ENCODE measurements at places on chromosomes 11 and 22.

GRCh38 chr22:20439556-20439927 lies 1.9 kb upstream of the SCARF2 start:
- DNase-seq, result no peak

DNA sequence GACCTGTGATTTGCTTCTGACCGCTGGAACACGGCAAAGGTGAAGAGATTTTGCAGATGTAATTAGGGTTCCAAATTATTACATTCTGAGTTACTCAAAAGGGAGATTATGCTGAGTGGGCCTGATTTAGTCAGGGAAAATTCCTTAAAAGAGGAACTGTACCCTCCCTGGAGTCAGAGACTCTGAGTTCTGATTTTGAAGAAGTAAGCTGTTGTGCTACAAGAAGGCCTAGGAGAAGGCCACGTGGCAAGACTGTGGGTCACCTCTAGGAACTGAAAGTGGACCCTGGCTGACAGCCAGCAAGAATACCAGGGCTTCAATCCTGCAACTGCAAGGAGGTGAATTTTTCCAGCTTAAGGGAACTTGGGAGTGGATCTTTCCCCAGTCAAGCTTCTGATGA lies 45.3 kb downstream of the CHRDL2 start:
- no peak for DNase-seq

GRCh38 chr22:32619614-32620426 lies 145.2 kb downstream of the FBXO7 start:
- DNase-seq, result no peak

- no peak for DNase-seq
Observed at GRCh38 chr11:92759571-92760214, 209.8 kb upstream of the MTNR1B start.

DNA sequence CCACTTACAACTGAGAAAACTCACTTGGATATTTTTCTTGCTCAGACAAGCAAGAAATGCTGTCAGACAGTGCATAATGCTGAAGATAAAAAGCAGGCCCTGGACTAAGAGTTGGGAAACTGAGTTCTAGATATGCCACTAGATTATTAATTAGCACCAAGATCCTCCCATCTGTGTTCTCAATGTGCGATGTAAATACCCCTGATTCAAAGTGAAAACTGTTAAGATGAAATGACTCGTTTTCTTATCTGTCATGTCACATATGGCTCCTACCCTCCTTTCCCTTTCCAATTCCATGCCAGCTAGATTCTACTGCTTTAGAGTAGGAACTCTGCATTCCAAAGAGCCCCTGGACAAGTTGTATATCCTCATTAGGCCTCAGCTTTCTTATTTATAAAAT lies 88.9 kb upstream of the CLNS1A start:
- DNase-seq, result no peak

DNA sequence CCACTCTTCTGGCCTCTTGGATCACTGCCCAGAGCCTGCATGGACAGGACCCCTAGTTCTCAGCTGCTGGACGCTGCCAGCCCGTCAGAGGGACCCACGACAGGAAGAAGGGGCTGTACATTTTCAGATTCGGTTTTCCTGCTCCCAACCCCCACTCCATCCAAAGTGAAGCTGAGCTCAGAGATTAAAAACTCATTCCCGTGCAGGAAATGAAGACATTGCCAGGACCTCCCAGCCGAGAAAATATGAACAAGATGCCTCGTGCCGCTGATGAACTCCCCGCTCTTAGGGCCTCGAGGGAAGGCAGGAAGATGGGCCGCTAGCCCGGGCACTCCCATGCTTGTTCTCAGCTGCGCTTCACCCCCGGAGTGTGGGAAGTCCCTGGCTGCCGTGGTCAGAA lies 36.1 kb downstream of the RPUSD4 start:
- no peak for DNase-seq

DNA sequence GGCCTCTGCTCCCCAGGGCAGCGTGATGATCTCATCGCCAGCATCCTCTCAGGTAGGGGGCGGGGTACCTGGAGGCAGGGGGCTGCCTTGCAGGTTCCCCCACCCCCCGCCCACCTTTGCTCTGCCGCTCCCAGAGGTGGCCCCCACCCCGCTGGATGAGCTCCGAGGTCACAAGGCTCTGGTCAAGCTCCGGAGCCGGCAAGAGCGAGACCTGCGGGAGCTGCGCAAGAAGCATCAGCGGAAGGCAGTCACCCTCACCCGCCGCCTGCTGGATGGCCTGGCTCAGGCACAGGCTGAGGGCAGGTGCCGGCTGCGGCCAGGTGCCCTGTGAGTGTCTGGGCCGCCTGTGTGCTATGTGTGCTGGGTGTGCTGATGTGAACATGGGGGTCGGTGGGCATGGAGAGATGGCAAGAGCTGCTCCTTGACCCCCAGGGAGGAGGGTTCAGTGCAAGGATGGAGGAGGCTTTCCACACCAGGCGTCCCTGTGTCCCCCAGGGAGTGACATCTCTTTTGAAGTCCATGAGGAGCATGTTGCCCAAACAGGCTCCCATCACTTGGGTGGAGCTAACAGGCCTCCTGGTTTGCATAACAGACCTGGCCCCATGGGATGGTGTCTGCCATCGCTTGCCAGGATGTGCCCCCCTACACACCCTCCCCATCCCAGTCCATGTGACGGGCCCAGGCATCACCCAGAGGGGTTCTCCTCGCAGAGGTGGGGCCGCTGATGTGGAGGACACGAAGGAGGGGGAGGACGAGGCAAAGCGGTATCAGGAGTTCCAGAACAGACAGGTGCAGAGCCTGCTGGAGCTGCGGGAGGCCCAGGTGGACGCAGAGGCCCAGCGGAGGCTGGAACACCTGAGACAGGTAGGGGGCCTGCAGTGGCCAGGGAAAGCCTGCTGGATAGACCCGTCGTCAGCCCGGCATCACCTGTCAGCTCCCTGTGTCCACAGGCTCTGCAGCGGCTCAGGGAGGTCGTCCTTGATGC lies 14.1 kb downstream of the PLCB3 start:
- no peak for DNase-seq

DNA sequence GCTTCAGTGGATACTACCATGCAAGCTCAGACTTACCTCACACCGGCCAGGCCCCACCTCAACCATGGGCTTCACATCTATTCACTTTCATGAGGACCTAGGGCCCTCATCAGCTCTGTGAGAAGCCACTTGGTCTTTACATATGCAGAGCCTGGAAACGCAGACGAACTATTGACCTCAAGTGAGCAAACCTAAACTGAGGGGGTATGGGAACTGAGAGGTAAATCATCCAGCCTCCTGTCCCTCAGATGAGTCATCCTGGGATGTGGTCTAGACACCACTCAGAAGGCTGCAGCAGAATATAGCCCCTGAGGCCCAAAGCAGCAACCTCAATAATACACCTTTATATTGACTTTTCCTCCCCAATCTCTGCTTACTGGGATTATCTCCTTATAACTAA lies 578.0 kb downstream of the INSC start:
- DNase-seq, result no peak

DNA sequence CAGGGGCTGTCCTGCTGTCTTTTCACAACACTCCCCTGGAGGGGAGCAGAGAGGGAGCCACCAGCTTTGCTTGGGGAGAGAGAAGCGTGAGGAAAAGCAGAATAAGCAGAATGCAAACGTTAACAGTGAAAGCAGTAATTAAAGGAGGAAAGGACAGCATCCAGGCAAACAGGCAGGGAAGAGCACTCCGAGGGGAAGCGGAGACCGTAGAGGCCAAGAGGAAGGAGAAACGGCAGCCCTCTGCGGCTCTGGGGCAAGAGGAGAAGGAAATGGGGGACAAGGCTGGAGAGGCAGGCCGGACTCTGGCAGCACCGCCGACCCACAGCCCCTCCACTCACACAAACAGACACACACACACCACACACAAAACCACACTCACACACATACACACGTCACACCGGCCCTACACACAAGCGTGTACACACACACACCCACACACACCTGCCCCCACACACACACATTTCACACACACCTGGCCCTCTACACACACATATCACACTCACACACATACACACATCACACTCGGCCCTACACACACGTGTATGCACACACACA lies 449.8 kb downstream of the SOX6 start:
- DNase-seq, result no peak

DNA sequence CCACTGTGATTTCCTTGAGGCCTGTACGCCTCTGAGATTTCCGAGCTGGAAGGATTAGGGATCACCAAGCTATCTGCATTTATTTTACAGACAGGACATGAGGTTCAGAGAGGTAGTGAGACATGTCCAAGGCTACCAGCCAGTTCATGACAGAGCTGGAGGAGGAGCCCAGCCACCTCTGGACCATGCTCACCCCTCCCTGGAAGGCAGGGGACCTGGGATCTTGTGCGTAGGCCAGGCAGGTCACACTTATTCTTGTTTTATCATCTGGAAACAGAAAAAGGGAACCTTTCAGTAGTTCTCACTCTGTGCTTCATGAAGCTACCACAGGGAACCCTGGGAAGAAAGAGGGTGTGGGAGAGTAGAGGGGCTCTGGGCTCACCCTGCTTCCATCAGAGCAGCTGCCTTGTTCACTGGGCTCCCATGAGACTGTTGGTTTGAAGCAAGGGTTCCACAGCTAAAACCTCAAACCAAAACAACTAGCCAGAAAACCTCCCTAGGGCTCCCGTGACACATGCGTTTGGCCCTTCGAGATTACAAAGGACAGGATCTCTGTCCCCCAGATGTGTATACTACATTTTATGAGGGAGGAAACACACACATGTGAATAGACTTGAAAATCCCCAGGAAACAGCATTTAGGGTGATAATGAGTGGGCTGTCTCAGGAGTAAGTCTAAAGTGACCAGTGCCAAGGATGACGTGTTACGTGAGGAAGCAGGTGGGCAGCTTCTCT lies 106.4 kb downstream of the DSCAML1 start:
- no peak for DNase-seq

GRCh38 chr11:118536726-118537125 lies 5.7 kb downstream of the TMEM25 start:
- no peak for DNase-seq

DNA sequence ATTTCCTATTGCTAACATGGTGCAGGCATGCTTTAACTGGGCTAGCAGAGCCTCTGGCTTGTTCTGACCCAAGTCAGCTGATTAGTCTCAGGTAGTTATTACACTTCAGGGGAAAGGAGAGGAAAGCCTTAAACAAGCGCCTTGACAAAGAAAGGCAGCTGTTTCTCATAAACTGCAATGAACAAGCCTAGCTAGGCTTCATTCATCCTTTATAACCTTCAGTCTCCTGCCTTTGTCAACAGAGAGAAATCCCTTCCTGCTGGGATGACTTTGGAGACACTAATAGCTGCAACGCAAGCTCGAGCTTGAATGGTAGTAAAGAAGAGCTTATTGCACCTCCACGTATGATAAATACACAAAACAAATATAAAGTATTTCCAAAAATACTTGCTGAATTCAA lies 68.4 kb downstream of the CCDC34 start:
- DNase-seq, result no peak

DNA sequence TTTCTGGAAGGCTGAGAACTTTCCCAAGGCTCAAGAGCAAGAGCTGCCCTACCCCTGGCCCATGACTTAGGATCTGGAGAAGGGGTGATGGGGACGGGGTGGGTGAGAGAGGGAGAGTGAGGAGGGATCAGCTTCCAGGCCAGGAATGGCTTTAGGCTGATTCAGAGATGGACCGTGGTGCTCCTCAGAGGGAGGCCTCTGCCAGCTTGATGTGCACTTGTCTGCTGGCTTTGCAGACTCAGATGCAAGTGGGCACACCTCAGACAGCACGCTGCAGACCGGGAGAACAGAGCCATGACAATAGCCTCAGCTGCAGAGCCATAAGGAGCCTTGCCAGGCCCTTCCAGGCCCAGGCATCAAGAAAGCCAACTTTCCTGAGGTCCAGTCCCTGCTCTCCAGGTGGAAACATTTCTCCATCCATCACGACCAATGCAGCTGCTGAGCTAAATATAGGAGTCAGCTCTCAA lies 41.3 kb downstream of the ALX4 start:
- DNase-seq, result no peak

DNA sequence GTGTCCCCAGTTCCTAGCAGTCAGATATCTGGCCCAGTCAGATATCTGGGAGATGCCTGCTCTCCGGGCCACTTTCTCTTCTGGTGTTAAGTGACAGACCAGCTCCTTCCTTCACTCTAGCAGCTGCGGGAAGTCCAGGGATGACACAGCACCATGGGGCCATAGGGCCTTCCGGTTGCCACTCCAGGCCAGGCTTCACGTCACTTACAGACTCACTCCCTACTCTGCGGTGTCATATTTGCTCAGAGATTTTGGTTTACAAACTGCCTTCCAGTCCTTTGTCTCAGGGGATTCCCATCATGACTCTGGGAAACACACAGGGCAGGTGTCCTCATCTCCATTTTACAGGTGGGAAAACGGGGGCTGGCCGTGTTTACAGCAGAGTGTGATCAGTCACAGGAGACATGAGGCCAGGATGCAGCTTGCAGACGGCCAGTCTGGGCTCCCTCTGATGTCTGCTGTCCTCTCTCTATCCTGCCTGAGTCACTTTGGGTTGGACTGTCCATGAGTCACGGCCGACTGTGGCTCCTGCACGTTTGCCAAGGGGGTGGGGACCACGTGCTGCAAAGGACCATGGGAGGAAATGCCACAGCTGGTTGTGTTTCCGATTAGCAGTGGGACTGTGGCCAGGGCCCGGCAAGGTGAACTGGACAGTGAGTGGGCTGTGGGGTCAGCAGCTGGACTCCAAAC lies 8.2 kb upstream of the TBC1D22A start:
- no peak for DNase-seq

DNA sequence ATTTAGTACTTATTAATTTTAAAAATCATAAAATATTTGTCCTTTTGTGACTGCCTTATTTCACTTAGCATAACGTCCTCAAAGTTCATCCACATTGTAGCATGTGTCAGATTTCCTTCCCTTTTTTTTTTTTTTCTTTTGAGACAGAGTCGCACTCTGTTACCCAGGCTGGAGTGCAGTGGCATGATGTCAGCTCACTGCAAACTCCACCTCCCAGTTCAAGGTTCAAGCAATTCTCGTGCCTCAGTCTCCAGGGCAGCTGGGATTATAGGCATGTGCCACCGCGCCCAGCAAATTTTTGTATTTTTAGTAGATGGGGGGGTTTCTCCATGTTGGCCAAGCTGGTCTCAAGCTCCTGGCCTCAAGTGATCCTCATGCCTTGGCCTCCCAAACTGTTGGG lies 10.6 kb downstream of the RAB6A start:
- no peak for DNase-seq

- peak; percentile 5 for DNase-seq
Observed at GRCh38 chr22:44567846-44568493, 69.9 kb upstream of the RTL6 start.

DNA sequence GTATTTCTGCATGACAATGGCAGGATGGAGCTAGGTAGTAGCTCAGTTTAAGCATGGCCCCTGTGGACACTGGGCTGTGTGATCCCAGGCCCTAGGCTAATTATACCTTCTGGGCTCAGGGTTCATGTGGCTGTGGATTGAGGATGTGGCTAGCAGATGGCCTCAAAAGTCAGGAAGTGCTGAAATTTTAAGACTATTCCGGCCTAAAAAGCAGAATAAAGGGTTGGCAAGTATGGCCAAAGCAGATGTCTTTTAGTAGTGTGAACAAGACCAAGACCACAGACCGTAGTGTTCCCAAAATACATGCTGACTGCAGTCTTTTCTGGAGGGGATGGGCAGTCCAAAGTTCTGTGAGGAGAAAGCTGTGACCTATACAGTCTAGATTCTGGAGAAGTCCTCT lies 115.7 kb upstream of the RAG2 start:
- no peak for DNase-seq

- no peak for DNase-seq
Observed at GRCh38 chr11:122172352-122173073, 56.5 kb upstream of the BLID start.

- DNase-seq, result no peak
Observed at GRCh38 chr22:46900549-46900948, 138.1 kb downstream of the TBC1D22A start.

- DNase-seq, result no peak
Observed at GRCh38 chr11:66022401-66023185, 3.7 kb downstream of the CATSPER1 start.

GRCh38 chr22:41979423-41980250 lies 10.4 kb downstream of the SEPTIN3 start:
- no peak for DNase-seq

All from iPS DF 19.7 (cell line).